Activated T-cell treated with anti-CD3 and anti-CD28 coated beads, Interleukin-2, amount 50 U/mL, for 72 hours (primary cell): ENCODE measurements at places on chromosomes 7 and 10. TPM values are rescaled to one million over a fixed set of nuclear protein-coding genes. Genes with fewer than 3 reads are reported as not detected.

DNA sequence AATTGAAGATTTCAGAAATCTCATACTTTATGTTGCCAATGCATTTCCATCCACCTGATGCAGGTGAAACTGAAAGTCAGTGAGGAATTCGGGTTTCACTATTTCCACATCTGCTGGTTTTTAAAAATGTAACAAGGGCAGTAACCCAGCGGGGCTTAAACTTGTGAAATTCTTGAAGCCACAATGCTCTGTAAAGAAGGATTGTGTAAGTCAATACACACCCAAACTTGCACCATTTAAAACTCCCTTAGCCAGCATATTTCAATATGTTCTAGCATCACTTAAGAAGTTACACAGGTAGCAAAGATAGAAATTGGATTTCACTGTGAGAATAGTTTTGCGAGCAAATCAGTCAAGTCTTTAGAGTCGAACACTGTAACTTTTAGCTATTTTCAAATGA, 386.1 kb downstream of the PLXDC2 start:
- H3K4me1 ChIP-seq = no peaks in the 10 kb centered on the region
- H3K27me3 ChIP-seq = no peaks in the 10 kb centered on the region

Gene GPC2
- total RNA-seq = 14.2 TPM

DNA sequence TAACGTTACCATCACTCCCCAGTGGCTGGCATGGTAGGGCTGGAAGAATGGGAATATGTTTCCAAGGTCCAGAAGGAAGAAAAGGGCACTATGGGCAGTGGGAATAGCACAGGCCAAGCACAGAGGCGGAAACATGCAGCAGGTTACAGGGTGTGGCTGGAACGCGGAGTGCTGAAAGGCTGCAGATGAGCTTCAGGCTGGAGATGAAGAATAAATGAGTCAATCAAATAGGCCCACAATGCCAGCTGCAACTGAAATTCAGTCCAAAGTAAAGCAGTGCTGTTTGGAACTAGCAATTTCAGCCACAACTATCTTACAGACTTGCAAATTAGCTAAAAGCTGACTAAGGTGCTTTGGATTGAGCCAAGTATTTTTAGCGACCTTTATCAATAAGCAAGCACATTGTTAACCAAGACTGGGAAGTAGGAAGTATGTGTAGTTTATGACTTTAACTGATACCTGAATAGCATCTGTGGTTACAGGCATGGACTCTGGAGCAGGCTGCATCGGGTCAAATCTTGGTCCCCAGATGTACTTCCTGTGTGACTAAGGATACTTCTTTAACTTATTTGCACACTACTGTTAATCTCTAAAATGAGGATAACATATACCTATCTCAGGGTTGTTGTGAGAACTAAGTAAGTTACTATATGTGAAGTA, 77.5 kb upstream of the CTTNBP2 start:
- no peaks in the 10 kb centered on the region for H3K4me1 ChIP-seq
- no peaks in the 10 kb centered on the region for H3K36me3 ChIP-seq
- H3K4me3 ChIP-seq = no peak overlapping the region
- H3K27me3 ChIP-seq = no peaks in the 10 kb centered on the region
- DNase-seq = no peak

- H3K4me1 ChIP-seq = no peaks in the 10 kb centered on the region
- no peaks in the 10 kb centered on the region for H3K36me3 ChIP-seq
These were observed 326.0 kb downstream of the BICC1 start for GRCh38 chr10:58838561-58839208.

DNA sequence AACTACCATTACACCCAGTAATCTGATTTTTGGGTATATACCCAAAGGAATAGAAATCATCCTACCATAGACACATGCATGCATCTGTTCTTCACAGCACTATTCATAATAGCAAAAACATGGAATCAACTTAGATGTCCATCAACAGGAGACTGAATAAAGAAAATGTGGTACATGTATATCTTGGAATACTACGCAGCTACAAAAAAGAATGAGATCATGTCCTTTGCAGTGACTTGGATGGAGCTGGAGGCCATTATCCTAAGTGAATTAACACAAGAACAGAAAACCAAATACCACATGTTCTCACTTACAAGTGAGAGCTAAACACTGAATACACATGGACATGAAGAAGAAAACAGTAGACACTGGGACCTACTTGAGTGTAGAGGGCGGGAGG, 254.9 kb downstream of the CACNA2D1 start:
- no peaks in the 10 kb centered on the region for H3K27me3 ChIP-seq
- H3K27ac ChIP-seq = no peak overlapping the region
- no peak for DNase-seq

GRCh38 chr10:113991091-113991860, 52.4 kb upstream of the ADRB1 start:
- peaks cover 76% of the 10 kb centered on the region for H3K27me3 ChIP-seq
- H3K27ac ChIP-seq = no peak overlapping the region
- peaks cover 15% of the 10 kb centered on the region for H3K4me1 ChIP-seq
- peaks cover 9% of the 10 kb centered on the region for H3K36me3 ChIP-seq

Gene ALOX5
- 1.5 TPM for total RNA-seq

GRCh38 chr7:130491841-130492522, at the start of gene MEST:
MEST (plus strand) TSS chr7:130492085; CDS start chr7:130492314, 229 bp downstream.
- peaks cover 21% of the 10 kb centered on the region for H3K4me1 ChIP-seq
- H3K36me3 ChIP-seq = no peaks in the 10 kb centered on the region
- H3K27ac ChIP-seq = no peak within 1 kb of the TSS
- H3K4me3 ChIP-seq = peak within 1 kb of the TSS; percentile 81

Gene FEZF1
- total RNA-seq = not detected

DNA sequence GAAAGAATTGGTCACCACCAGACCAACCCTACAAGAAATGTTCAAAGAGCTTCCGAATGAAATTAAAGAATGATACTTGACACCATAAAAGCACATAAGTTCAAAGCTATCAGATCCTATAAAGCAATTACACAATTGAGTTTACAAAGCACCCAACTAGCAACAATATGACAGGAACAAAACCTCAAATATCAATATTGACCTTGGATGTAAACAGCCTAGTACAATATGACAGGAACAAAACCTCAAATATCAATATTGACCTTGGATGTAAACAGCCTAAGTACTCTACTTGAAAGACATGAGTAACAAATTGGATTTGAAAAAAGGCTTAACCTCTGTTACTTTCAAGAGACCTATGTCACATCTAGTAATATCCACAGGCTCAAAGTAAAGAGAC, 1201.4 kb downstream of the XPNPEP1 start:
- H3K4me1 ChIP-seq = no peaks in the 10 kb centered on the region
- H3K27ac ChIP-seq = no peak overlapping the region
- H3K36me3 ChIP-seq = no peaks in the 10 kb centered on the region
- H3K27me3 ChIP-seq = no peaks in the 10 kb centered on the region
- DNase-seq = no peak

Gene NKX2-3
- not detected for total RNA-seq
